Tracheal epithelial cell (primary cell): ENCODE measurements at places on chromosomes 5 and 9. TPM values are rescaled to one million over a fixed set of nuclear protein-coding genes. Genes with fewer than 3 reads are reported as not detected.

Gene C9orf50
- not detected in 2 replicates for total RNA-seq

Gene AQP7
- total RNA-seq, result not detected in 2 replicates

Gene ANKH
- total RNA-seq, result 9.4 and 12.3 TPM in 2 replicates

Gene SLCO4C1
- total RNA-seq, result 0.21 and 1.9 TPM in 2 replicates
